Stimulated activated CD8-positive, alpha-beta memory T cell treated with anti-CD3 and anti-CD28 coated beads, Interleukin-2, amount 100 ng/mL, for 48 hours (primary cell): ENCODE measurements at places on chromosomes 7 and 10.

- DNase-seq, result no peak
Measured at GRCh38 chr7:82722946-82723345, 279.4 kb upstream of the CACNA2D1 start.

- DNase-seq, result no peak
Measured at GRCh38 chr7:100357131-100357561, 771 bp upstream of the PILRB start.

DNA sequence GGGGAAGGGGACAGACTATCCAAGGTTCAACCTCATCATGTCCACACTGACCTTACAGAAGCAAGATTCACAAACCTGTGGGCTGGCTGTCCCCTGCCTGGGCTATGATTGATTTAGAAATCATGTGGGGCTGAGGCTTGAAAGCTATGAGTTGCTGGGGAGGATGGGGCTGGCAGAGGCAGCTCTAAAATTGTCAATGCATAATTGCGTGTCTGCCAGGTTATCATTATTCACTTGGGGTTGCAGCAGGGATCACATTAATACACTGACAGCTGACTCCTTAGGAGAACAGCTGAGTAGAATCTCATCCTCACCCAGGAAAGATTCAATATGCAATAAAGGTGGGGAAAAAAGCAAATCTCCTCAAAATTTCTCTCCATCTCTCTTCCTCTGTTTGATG is 866.3 kb downstream of the CCSER2 start:
- no peak for DNase-seq

GRCh38 chr7:144606261-144606660 is 202.8 kb upstream of the NOBOX start:
- DNase-seq, result no peak

- no peak for DNase-seq
Measured at GRCh38 chr10:77635402-77636227, 2.0 kb downstream of the KCNMA1 start.
